ENCODE measurements at places on chromosomes 2 and 18. TPM values are rescaled to one million over a fixed set of nuclear protein-coding genes. Genes with fewer than 3 reads are reported as not detected.

ARHGEF33 gene
- 0.36 TPM for polyA plus RNA-seq

CGREF1 gene
- polyA plus RNA-seq = 0.74 TPM

GRCh38 chr2:88690591-88691338 is 708 bp upstream of the RPIA start:
- no peak for DNase-seq

RPE gene
- polyA plus RNA-seq = 68.4 TPM

DNA sequence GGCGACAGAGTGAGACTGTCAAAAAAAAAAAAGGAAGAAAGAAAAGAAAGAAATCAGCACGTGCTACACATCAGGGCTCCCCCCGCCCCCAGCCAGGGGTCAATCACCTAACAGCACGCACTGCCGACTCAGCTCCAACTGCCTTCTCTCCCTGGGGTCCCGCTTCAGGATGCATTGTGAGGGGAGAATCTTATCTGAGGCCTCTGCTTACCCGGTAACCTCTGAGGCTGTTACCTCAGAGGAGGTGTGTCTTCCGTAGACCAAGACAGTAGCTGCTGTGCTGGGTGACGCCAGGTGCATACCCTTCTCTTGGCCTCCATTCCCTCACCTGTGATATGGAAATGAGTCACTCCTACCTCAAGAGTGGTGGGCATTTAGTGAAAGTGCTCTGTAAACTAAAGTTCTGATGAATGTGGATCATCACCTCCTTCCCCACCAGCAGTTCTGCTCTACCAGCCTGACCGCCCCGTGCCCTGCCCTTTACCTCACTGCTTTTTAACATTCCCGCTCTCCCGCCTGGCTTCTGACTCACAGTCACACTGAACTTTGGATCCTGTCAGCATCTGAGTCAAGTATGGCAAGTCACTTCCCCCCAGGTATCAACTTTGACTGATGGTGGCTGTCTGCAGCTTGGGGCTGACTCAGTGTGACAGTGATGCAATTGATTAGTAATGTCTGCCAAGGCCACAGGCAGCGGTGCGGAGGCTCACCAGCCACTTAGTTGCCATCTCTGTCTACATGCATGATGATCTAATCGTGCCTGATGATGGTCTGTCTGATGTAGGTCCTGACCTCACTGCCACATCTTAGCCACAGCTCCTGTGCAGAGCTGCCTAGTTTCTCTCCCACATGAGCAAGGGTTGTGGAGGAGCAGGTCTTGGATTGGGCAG is 20.1 kb downstream of the ARID5A start:
- no peak for DNase-seq

Measured in AG04450 (cell line).